ENCODE measurements at places on chromosomes 12 and 14. TPM values are rescaled to one million over a fixed set of nuclear protein-coding genes. Genes with fewer than 3 reads are reported as not detected.

SLCO1A2 gene
- polyA plus RNA-seq = 0.06 TPM

AICDA gene
- 1.0 TPM for polyA plus RNA-seq

RBP5 gene
- polyA plus RNA-seq = 25.7 TPM

PTPRO gene
- 1.6 TPM for polyA plus RNA-seq

ALDH2 gene
- polyA plus RNA-seq = 100 TPM

CLEC9A gene
- polyA plus RNA-seq = 2.5 TPM

KRT82 gene
- polyA plus RNA-seq = not detected

ACRBP gene
- 4.0 TPM for polyA plus RNA-seq

- no peaks in the 10 kb centered on the region for H3K36me3 ChIP-seq
- peak overlapping the region; percentile 65 for H3K4me3 ChIP-seq
- peaks cover 21% of the 10 kb centered on the region for H3K4me1 ChIP-seq
- H3K27ac ChIP-seq = peak overlapping the region; percentile 90
- peak; percentile 56 for DNase-seq
These were observed 895 bp downstream of the SLC7A8 start for GRCh38 chr14:23182372-23183157.

DNA sequence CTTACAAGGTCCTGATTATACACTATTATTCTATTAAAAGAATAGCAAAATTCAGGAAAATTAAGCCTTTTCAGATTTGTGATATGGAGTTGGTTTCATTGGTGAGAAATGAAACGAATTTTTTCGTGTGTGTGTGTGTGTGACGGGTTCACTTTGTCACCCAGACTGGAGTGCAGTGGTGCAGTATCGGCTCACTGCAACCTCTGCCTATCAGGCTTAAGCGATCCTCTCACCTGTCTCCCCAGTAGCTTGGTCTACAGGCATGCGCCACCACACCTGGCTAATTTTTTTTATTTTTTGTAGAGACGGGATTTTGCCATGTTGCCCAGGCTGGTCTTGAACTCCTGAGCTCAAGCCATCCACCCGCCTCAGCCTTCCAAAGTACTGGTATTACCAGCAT, 9.7 kb downstream of the PCBP2 start:
- no peak for DNase-seq
- H3K4me1 ChIP-seq = no peaks in the 10 kb centered on the region
- H3K27ac ChIP-seq = no peak overlapping the region
- peaks cover 96% of the 10 kb centered on the region for H3K36me3 ChIP-seq

- H3K27ac ChIP-seq = no peak overlapping the region
- peaks cover 8% of the 10 kb centered on the region for H3K4me1 ChIP-seq
- no peak for DNase-seq
- no peaks in the 10 kb centered on the region for H3K36me3 ChIP-seq
These were observed 24.0 kb upstream of the MDM2 start for GRCh38 chr12:68784015-68784414.

DNA sequence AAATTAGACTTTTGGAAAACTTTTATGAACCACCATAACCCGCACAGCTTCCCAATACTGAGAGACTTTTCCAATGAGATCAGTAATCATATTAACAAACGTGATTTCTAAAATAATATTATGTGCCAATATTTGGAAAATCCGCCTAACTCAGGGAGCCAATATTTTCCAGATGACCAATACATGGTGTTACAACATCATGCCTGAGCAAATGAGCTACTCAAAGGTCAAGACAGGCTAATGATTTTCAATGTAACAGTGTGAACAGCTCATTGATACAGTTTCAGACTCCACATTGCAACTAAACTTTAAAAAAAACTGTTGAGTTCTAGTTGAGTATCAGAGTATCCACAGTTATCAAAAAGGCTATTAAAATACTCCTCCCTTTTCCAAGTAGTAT, 46.8 kb downstream of the RNF34 start:
- peaks cover 35% of the 10 kb centered on the region for H3K36me3 ChIP-seq
- H3K4me1 ChIP-seq = peaks cover 14% of the 10 kb centered on the region
- no peak for DNase-seq
- no peak overlapping the region for H3K4me3 ChIP-seq
- H3K27me3 ChIP-seq = no peaks in the 10 kb centered on the region
- no peak overlapping the region for H3K27ac ChIP-seq

GRCh38 chr12:131943389-131943788, 6.4 kb upstream of the EP400 start:
- no peaks in the 10 kb centered on the region for H3K27me3 ChIP-seq
- peaks cover 5% of the 10 kb centered on the region for H3K4me1 ChIP-seq
- H3K27ac ChIP-seq = no peak overlapping the region
- H3K4me3 ChIP-seq = no peak overlapping the region
- peaks cover 42% of the 10 kb centered on the region for H3K36me3 ChIP-seq

DNA sequence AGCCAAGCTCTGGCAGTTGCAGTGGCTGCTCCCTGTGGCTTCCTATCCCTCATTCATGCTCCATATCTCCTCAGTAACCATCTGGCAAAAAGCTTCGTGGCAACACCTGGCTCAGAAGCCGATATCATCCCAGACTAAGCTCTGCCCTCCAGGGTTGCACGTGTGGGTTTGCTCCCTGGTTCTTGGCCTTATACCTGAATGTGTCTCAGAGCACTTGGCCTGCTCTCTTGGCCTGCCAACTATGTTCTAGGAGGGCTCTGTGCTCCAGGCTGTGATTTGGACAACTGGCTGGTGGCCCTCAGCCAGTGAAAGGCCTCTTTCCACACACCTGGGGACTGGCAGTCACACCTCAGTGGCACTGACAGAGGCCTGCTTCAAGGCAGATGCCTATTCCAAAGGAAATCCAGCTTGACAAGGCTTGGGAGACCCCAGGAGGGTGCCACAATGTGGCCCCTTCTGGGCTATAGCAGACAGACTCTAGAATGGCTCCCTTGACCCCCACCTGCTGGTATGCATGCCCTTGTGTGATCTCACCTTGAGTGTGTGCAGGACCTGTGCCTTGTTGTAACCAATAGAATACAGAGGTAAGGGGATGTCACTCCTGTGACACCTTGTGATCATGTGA, 10.5 kb downstream of the PLD4 start:
- H3K36me3 ChIP-seq = no peaks in the 10 kb centered on the region
- H3K27ac ChIP-seq = no peak overlapping the region
- peaks cover 85% of the 10 kb centered on the region for H3K27me3 ChIP-seq
- H3K4me1 ChIP-seq = peaks cover 10% of the 10 kb centered on the region

Measured in large intestine (tissue), 12 donors.